Epithelial cell of umbilical artery (primary cell): ENCODE measurements at places on chromosomes 4 and X. TPM values are rescaled to one million over a fixed set of nuclear protein-coding genes. Genes with fewer than 3 reads are reported as not detected.

The BTK gene
- total RNA-seq, result 0.15 TPM in 1 of 2 replicates, not detected in the other

The ELOVL6 gene
- 7.8 and 11.6 TPM in 2 replicates for total RNA-seq

The LDOC1 gene
- 3.0 and 3.6 TPM in 2 replicates for total RNA-seq

The FANCB gene
- total RNA-seq, result 6.5 and 10.2 TPM in 2 replicates

The QRFPR gene
- total RNA-seq, result not detected in 2 replicates

The CYBB gene
- total RNA-seq, result not detected in 2 replicates
